ENCODE measurements at places on chromosomes 7 and 10. TPM values are rescaled to one million over a fixed set of nuclear protein-coding genes. Genes with fewer than 3 reads are reported as not detected.
A peak's percentile ranks its signal among the peaks of the same experiment; 100 is the strongest.

DNA sequence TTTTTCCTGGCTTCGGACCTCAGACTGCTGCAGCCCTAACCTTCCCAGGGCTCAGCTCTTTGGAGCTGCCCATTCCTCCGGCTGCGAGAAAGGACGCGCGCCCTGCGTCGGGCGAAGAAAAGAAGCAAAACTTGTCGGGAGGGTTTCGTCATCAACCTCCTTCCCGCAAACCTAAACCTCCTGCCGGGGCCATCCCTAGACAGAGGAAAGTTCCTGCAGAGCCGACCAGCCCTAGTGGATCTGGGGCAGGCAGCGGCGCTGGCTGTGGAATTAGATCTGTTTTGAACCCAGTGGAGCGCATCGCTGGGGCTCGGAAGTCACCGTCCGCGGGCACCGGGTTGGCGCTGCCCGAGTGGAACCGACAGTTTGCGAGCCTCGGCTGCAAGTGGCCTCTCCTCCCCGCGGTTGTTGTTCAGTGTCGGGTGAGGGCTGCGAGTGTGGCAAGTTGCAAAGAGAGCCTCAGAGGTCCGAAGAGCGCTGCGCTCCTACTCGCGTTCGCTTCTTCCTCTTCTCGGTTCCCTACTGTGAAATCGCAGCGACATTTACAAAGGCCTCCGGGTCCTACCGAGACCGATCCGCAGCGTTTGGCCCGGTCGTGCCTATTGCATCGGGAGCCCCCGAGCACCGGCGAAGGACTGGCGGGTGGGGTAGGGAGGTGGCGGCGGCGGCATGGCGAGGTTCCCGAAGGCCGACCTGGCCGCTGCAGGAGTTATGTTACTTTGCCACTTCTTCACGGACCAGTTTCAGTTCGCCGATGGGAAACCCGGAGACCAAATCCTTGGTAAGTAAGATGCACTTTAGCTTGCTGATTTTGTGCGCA, at the start of gene PLXDC2:
Gene PLXDC2, plus strand, starts transcription at position 22 of the 820 bp plus-strand sequence.
- DNase-seq = peak; percentile 49
- H3K4me3 ChIP-seq = peak within 1 kb of the TSS; percentile 68
- no peaks in the 10 kb centered on the region for H3K27me3 ChIP-seq
- peak within 1 kb of the TSS; percentile 89 for H3K27ac ChIP-seq
- peaks cover 4% of the 10 kb centered on the region for H3K4me1 ChIP-seq
- H3K36me3 ChIP-seq = no peaks in the 10 kb centered on the region

DNA sequence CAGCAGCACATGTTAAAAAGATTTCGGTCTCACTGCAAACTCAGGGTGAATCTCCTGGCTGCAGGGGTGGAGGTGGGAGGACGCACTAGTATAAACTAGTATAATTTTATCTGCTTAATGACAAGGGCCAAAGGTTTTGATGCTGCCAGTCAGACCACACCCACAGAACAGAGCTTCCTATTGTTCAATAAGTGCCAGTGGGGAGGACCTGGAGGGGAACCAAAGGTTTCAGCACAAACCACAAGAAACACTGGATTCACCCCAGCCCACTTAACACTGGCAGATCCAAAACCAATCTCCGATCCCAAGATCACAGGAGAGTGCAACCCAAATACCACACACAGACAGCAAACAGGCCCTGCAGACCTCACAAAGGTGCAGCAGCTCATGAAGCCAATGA, 6.6 kb downstream of the VOPP1 start:
- H3K27ac ChIP-seq = no peak overlapping the region
- H3K36me3 ChIP-seq = no peaks in the 10 kb centered on the region
- H3K4me3 ChIP-seq = no peak overlapping the region
- H3K27me3 ChIP-seq = no peaks in the 10 kb centered on the region

GRCh38 chr7:159218607-159219006, 73.9 kb upstream of the VIPR2 start:
- H3K27me3 ChIP-seq = no peaks in the 10 kb centered on the region
- no peak overlapping the region for H3K4me3 ChIP-seq
- no peaks in the 10 kb centered on the region for H3K36me3 ChIP-seq
- H3K27ac ChIP-seq = no peak overlapping the region

DNA sequence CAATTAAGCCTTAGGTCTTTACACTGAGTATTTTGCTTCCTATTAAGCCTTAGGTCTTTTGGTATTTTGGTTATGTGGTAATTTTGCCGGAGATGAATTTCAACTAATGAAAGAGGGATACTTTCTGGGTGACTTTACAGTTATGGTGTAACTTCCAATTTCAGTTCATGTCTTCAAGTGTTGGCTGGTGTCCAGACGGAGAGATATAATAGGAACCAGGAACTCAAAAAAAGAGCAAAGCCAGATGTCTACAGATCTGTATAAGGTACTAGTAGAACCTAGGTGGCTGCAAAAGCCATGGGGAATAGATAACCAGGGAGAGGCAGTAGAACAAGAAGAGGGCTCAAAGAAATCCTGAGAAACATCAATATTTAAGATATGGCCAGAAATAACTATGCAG, 12.3 kb downstream of the ERCC6 start:
- no peak overlapping the region for H3K4me3 ChIP-seq
- DNase-seq = no peak
- H3K27ac ChIP-seq = no peak overlapping the region
- peaks cover 12% of the 10 kb centered on the region for H3K36me3 ChIP-seq

DNA sequence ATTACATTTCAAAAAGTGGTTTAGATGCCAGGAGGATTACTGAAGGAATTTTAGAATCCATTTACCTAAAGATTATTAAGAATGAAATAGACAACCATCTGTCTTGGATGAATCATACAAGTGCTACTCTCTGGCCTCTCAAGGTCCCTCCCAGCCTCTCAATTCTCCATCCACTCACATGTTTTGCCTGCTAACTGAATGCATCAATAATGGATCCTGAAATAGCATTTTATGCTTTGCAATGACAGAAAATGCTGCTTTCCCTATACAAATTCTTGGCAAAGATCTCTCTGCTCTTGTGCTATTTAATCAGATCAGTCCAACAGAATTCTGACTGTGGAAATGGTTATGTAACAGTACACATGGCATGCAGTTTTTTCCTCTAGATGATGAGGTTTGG, 68.1 kb downstream of the HBP1 start:
- no peaks in the 10 kb centered on the region for H3K4me1 ChIP-seq
- H3K27me3 ChIP-seq = no peaks in the 10 kb centered on the region
- H3K27ac ChIP-seq = no peak overlapping the region
- H3K36me3 ChIP-seq = no peaks in the 10 kb centered on the region

GRCh38 chr7:44887293-44887692, 2.0 kb upstream of the PURB start:
- no peaks in the 10 kb centered on the region for H3K36me3 ChIP-seq
- no peak overlapping the region for H3K4me3 ChIP-seq
- no peak for DNase-seq
- no peak overlapping the region for H3K27ac ChIP-seq

- H3K4me3 ChIP-seq = no peak overlapping the region
- H3K27me3 ChIP-seq = no peaks in the 10 kb centered on the region
- no peak overlapping the region for H3K27ac ChIP-seq
- no peaks in the 10 kb centered on the region for H3K4me1 ChIP-seq
These were observed 104.7 kb upstream of the KLF14 start for GRCh38 chr7:130838738-130839137.

DNA sequence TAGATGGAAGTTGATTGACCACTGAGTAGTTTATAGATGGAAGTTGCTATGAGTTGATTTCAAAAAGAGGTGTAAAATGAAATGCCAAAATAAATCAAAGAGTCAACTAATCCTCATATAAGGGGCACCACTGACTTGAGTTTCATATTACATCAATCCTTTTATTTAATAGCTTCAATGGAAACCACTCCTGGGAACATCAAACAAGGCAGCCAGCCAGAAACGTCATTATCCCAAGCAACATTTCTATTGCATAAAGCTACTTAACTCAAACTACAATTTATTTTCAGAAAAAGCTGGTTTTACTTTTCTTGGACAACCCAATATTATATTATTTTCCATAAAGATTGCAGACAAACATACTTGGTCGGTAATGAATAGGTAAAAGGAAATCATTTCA, 162.1 kb downstream of the TSPAN12 start:
- no peak for DNase-seq
- no peak overlapping the region for H3K4me3 ChIP-seq
- no peaks in the 10 kb centered on the region for H3K4me1 ChIP-seq

The AKR1C3 gene
- total RNA-seq = 257 TPM

GRCh38 chr7:75739796-75740672, 1.3 kb upstream of the HIP1 start:
- H3K27ac ChIP-seq = peak overlapping the region; percentile 86
- H3K36me3 ChIP-seq = no peaks in the 10 kb centered on the region
- no peaks in the 10 kb centered on the region for H3K27me3 ChIP-seq
- H3K4me3 ChIP-seq = peak overlapping the region; percentile 96
- no peak for DNase-seq

- H3K27me3 ChIP-seq = peaks cover 14% of the 10 kb centered on the region
- no peak for DNase-seq
- H3K4me3 ChIP-seq = peak overlapping the region; percentile 19
- no peaks in the 10 kb centered on the region for H3K4me1 ChIP-seq
- no peaks in the 10 kb centered on the region for H3K36me3 ChIP-seq
These were observed 88.5 kb downstream of the PAXIP1 start for GRCh38 chr7:154914308-154914995.

GRCh38 chr10:85864868-85865526, 501.6 kb downstream of the GRID1 start:
- H3K27me3 ChIP-seq = no peaks in the 10 kb centered on the region
- no peak overlapping the region for H3K27ac ChIP-seq
- no peak overlapping the region for H3K4me3 ChIP-seq
- no peak for DNase-seq

The UBTD1 gene
- total RNA-seq = 3.2 TPM

The CTBP2 gene
- 172 TPM for total RNA-seq

- H3K27me3 ChIP-seq = no peaks in the 10 kb centered on the region
- H3K36me3 ChIP-seq = no peaks in the 10 kb centered on the region
- no peak for DNase-seq
- no peak overlapping the region for H3K27ac ChIP-seq
These were observed 199.0 kb upstream of the RHOBTB1 start for GRCh38 chr10:61142987-61143386.

The TRIM24 gene
- total RNA-seq = 14.5 TPM

The TLX1 gene
- total RNA-seq = 0.52 TPM

The ANKIB1 gene
- total RNA-seq = 41.5 TPM

The A1CF gene
- total RNA-seq = 64.3 TPM

- no peak for DNase-seq
- H3K4me1 ChIP-seq = no peaks in the 10 kb centered on the region
- no peaks in the 10 kb centered on the region for H3K27me3 ChIP-seq
- H3K27ac ChIP-seq = no peak overlapping the region
- no peak overlapping the region for H3K4me3 ChIP-seq
- no peaks in the 10 kb centered on the region for H3K36me3 ChIP-seq
These were observed 493.0 kb downstream of the LRMDA start for GRCh38 chr10:75924309-75924902.

The NOBOX gene
- not detected for total RNA-seq

- no peaks in the 10 kb centered on the region for H3K4me1 ChIP-seq
- H3K36me3 ChIP-seq = no peaks in the 10 kb centered on the region
- H3K4me3 ChIP-seq = no peak overlapping the region
- H3K27me3 ChIP-seq = no peaks in the 10 kb centered on the region
These were observed 4.7 kb upstream of the KLHDC10 start for GRCh38 chr7:130065500-130066152.

GRCh38 chr7:5610500-5611186, 170.8 kb downstream of the RNF216 start:
- DNase-seq = no peak
- no peaks in the 10 kb centered on the region for H3K27me3 ChIP-seq
- no peak overlapping the region for H3K27ac ChIP-seq
- no peak overlapping the region for H3K4me3 ChIP-seq
- H3K36me3 ChIP-seq = no peaks in the 10 kb centered on the region

DNA sequence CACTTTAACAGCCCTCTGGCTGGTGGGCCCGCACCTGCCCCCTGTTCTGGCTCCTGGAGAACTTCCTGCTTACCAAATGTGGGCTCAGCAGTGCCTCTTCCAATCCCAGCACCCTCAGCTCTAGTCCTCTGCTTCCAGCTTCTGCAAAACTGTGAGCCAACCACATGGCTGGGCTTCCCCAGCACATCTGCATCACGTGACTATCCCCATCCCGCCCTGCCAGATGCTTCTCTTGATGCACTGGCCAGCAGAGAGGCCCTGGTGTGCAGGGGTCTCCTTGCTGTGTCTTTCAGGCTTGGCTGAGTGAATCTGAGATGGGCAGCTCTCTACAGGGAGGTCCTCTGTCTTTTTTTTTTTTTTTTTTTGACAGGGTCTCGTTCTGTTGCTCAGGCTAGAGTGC, 43.8 kb upstream of the DMBT1 start:
- no peak for DNase-seq
- no peak overlapping the region for H3K4me3 ChIP-seq
- H3K4me1 ChIP-seq = no peaks in the 10 kb centered on the region
- no peak overlapping the region for H3K27ac ChIP-seq

GRCh38 chr10:11743461-11744338, 1.5 kb downstream of the ECHDC3 start:
- H3K4me1 ChIP-seq = peaks cover 3% of the 10 kb centered on the region
- H3K27ac ChIP-seq = no peak overlapping the region
- no peak for DNase-seq
- no peaks in the 10 kb centered on the region for H3K36me3 ChIP-seq
- no peak overlapping the region for H3K4me3 ChIP-seq

- H3K27ac ChIP-seq = no peak overlapping the region
- no peak overlapping the region for H3K4me3 ChIP-seq
- DNase-seq = no peak
- H3K4me1 ChIP-seq = no peaks in the 10 kb centered on the region
- no peaks in the 10 kb centered on the region for H3K36me3 ChIP-seq
These were observed 18.5 kb upstream of the LMOD2 start for GRCh38 chr7:123637203-123637602.

- H3K4me1 ChIP-seq = no peaks in the 10 kb centered on the region
- no peak overlapping the region for H3K27ac ChIP-seq
- no peak for DNase-seq
These were observed 24.4 kb upstream of the GIMAP2 start for GRCh38 chr7:150660939-150661613.

- H3K4me1 ChIP-seq = no peaks in the 10 kb centered on the region
- no peaks in the 10 kb centered on the region for H3K36me3 ChIP-seq
These were observed 98.7 kb upstream of the MBL2 start for GRCh38 chr10:52871191-52871843.

- no peaks in the 10 kb centered on the region for H3K4me1 ChIP-seq
- peaks cover 18% of the 10 kb centered on the region for H3K27me3 ChIP-seq
- H3K36me3 ChIP-seq = no peaks in the 10 kb centered on the region
- peak overlapping the region; percentile 22 for H3K4me3 ChIP-seq
- no peak overlapping the region for H3K27ac ChIP-seq
- no peak for DNase-seq
These were observed 156.8 kb downstream of the FRMD4A start for GRCh38 chr10:14173706-14174594.

- no peak for DNase-seq
- H3K27me3 ChIP-seq = no peaks in the 10 kb centered on the region
- H3K4me1 ChIP-seq = peaks cover 11% of the 10 kb centered on the region
These were observed 72.6 kb downstream of the FAM53B start for GRCh38 chr10:124671486-124672075.

Measured in colonic mucosa (tissue), 4 donors.